Panc1 (cell line): ENCODE measurements at places on chromosomes 12 and 14.

DNA sequence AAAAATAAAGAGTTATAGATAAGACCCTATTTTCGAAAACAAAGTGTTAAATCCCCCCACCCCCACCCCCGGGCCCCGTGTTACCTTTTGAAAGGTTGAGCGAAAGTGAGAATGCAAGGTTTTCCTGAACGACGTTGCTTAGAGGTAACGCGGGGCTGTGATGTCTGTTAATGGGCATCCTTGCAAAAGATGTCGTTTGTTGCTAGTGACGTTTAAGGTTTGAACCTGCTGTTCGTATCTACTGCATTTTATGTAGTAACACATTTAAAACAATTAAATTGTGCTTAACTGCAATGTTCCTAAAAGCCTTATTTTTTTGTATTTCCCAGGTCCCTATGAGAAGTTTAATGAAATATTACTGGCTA lies 1.2 kb downstream of the CPSF6 start:
- DNase-seq: no peak

DNA sequence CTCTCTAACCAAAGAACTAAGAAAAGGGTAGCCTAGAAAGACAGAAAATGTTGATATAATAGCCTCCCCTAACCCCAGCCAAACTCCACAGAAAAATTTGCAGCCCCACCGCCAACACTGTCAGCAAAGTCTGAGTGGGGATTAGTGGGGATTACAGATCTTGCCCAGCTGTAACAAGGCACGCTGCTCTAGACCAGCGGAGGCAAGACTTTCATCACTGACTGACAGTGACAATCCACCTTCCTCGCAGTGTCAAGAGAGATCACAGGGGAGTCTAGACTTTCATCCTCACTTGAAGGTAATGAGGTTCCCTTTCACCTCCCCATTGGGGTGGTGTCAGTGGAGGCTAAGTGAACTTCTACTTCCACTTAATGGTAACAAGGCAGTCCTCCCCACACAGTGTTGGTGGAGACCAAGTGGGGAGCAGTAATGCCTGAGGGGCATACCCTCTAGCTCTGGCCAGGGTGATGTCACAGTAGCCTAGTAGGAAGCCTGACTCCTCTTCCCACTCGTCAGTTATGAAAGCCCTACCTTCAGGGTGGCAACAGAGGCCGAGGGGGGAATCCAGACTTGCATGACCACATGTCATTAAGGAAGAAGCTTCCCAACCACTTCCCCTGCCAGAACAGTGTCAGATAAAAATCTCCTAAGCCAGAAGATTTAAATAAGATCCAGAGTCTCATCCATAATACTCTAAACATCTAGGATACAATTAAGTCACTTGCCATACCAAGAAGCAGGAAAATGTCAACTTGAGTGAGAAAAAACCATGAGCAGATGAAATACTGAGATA lies 91.7 kb upstream of the RASSF8 start:
- no peak for DNase-seq

DNA sequence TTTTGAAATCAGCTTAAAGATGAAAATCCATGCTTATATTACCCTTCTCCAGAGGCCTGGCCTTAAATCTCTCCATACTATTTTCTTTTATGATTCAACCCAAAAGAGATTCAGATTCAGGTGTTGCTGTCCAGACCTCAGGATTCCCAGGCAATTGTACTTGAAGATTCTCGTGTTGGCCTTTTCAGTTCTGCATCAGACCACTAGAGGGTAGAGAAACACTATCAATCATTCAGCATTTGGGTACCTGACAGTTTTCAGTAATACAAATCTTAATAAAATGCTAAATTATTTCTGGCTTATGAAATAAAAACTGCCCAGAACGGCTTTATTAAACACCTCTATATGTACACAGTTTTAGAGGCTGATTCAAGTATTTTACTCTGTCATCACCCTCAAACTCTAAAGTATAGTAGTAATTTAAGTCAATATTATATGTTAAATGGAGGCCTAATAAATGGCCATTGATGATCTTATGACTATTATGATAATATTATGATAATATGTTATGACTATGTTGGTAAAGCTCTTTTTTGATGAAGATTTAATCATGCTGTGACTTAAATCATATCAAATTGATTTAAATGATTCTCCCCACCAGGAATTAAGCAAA lies 301.1 kb downstream of the DUSP6 start:
- peak; percentile 51 for DNase-seq

DNA sequence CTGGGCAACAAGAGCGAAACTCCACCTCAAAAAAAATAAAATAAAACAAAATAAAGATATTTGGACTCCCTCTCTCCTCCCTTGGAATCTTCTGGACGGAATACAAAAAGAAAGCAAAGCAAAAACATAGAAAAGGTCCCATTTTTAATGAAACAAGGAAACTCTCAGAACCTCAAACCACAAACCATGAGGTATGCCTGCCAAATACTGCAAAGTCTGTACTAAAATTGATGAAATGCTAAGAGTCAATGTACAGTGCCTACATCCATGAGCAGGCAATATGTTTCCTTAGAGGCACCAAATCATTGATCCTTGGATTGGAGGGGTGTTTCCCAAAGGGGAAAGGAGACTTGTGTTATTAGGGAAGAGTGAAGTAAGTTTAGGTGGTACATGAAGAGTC lies 8.2 kb upstream of the RPS6KA5 start:
- DNase-seq: no peak

DNA sequence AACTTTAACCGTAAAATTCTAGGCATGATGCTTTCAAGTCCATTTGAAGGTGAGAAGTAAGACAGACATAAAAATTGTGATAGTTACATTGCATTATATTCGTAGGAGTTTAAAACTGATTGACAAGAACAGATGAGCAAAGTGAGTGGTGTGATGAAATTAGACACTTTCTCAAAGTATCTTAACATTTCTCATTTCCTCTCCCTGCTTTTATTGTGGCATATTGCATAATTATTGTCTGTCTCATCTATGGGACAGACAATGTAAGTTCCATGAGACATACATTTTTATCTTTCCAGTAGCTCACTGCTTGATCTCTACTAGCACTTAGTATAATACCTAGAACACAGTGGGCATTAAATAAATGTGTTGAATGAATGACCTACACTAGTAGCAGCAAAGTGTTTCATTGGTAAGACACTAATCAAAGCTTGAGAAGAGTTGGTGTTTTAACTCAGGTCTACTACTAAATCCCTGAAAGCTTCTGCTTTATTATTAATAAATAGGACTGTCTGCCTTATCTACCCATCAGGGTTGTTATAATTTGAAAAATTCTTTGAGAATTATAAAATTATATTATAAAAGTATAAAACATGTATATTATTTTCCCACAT lies 19.0 kb downstream of the A2M start:
- DNase-seq: no peak

DNA sequence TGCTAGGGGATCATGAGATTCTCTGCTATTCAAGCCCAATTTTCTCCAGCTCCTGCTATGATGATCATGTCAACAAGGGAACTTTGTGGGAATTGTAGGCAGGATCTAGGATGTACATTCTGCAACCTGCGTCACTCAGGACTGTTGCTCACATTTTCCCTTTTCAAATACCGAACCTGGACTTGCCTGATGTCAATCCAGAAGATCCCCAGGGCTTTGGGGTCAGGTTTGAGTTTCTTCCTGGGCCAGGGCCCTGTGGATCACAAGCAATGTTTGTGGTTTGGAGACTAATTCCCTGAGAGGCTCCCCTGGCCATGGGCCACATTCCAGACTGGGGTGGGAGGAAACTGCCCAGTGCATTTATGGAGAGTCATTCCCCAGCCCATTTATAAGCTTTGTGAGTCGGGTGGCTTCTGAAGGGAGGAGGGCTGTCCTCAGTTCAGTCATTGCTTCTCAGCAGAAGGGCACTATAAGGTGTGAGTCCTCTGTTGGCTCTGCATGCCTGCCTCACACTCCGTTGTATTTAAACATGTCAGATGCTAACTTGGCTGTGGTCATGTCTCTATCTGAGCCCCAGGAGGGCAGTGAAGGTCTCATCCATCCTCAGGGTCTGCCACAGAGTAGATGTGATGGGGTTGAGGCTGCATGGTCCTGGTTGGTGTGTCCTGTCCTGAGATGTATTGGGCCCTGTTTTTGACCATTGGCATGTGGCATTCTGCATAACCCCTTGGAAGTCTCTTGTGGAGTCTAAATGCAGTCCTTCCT lies 6.5 kb downstream of the KRT86 start:
- DNase-seq: peak; percentile 96

DNA sequence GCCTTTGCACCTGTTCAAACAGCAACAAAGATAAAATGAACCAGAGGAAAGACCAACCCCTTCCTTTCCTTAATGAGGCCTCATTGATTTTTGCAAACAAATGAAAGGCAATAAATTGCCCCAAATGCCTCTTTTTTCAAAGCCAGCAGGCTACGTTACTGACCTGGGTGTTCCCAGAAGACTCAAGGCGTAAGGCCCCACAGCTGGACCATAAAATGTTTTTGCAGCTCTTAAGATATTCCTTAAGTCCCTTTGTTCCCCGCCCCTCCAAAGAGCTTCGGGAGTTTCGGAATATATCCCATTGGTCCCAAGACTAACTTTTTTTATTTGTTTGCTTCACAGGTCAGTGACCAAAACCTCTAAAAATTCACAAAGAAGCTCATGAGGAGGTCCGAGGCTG lies 462.9 kb upstream of the PRICKLE1 start:
- DNase-seq: no peak

GRCh38 chr12:5088586-5089264 lies 45.0 kb downstream of the KCNA5 start:
- no peak for DNase-seq

DNA sequence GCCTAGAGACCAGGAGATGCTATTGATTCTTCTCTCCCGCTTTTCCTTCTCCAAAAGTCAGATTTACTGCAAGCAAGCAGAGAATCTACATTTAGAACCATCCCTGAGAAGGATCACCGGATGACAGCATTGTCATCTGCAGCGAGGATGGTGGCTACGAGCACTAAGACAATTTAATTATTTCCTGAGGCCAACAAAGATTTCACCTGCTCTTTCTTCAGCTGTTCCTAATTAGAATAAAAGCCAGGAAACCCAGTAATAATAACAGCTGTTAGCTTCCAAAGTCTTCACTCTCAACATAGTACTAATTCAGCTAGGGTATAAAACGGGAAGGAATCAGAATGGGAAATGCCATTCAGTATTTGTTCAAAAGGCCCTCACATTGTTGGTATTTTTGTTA lies 53.3 kb downstream of the TMTC1 start:
- DNase-seq: no peak

DNA sequence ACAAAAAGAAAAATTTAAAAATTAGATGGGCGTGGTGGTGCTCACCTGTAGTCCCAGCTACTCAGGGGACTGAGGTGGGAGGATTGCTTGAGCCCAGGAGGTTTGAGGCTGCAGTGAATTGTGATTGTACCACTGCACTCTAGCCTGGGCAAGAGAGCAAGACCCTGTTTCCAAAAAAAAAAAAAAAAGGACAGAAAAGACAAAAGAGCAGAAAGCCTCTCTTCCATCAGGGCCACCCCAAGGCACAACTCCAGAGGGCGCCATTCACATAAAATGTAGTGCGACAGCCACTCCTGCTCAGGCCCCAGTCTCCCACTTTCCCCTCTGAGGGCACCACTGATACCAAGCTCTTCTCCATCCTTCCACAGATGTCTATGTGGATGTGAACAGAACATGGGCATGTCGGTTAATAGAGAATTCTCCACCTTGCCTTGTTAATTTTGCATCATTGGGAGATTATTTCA lies 41.8 kb downstream of the DGLUCY start:
- DNase-seq: no peak
